ENCODE measurements at places on chromosomes 3 and 15.

DNA sequence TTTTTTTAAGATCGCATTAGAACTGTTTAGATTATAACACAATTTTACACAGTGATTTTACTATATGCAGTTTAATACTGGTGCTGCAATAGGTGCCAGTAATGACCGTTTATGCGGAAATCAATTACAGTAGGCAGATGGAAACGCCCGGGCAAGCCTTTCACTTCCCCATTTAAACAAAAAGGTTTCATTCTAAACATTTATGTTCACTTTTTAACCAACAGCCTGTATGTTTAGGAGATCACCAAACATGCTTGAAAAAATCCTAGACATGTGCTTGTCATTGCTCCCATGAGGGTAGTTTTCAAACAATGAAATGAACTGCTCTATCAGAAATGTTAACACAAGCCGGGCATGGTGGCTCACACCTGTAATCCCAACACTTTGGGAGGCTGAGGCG lies 2.7 kb downstream of the BNIP2 start:
- no peak for DNase-seq

DNA sequence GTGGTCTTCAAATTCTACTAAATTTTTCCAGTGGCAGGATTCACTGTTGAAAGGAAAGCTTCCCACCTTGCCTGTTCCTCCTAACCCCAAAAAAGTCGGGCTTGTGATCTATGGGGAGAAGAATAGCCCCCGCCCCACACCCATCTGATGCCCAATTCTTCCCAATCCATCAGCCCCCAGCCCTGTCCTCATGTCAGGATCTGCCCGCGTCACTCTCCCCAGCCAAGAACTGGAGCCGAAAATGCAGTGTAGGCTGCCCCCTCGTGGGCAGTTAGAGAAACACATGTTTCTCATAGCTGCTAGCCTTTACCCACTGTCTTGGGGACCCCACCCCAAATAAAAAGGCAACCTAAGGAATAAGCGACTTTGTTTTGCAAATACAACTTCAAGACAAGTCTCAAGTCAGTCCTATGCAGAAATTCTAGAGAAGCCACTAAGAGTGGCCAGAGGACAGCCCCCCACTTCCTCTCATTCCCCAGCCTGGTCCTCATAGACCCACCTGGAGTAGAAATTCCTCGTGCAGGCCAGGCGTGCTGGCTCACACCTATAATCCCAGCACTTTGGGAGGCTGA lies 13.0 kb upstream of the CSK start:
- peak; percentile 78 for DNase-seq

DNA sequence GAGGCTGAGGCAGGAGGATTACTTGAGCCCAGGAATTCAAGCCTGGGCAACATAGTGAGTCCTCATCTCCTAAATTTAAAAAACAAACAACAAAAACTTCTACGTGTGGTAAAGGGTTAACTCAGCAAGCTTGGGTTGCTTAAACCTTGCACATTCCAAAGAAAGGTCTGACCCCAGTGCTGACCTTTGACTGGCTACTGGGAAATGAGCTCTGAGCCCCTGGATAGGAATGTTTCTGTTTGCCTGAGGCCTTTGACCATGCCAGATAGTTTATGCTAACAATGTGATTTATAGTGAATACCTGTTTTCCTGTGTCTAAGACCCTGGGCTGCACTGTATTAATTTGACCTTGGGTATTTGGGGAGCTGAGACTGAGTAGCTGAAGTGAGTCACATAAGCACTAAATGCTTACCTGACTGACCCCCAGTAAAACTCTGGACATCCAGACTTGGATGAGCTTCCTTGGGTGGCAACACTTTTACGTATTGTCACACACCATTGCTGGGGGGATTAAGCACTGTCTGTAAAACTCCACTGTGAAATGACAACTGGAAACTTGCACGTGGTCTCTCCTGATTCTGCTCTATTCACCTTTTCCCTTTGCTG lies 20.7 kb downstream of the TCAIM start:
- no peak for DNase-seq

DNA sequence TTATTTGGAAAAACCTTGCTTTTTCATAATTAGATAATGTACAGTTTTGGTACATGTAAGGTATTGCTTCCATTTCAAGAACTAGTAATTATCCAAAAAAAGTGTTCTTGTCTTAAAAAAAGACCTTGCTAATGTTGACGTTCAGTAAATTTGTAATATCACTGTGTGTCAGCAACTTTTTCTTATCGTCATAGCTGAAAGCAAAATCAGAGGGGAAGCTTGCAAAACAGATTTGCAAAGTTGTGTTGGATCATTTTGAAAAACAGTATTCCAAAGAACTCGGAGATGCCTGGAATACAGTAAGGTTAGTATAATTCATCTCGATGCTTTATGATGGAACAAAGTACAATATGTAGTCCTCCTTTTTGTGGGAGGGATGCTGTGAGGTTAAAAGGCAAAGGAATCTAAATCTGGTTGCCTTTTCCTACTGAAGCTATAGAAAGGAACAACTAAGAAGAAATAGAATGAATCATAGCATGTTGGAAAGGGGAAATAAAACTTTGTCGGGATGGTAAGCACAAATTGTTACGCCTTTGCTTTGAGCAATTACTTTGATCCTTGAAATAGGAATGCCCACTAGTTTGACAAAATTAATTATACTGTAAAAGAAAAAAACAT lies 1.5 kb downstream of the NSUN3 start:
- DNase-seq = no peak

GRCh38 chr3:185712337-185712736 lies 112.5 kb downstream of the IGF2BP2 start:
- no peak for DNase-seq

GRCh38 chr15:42986693-42987342 lies 66.2 kb upstream of the TTBK2 start:
- DNase-seq = no peak

GRCh38 chr3:117721866-117722265 lies 1012.3 kb downstream of the TUSC7 start:
- no peak for DNase-seq

- DNase-seq = no peak
Measured at GRCh38 chr3:5423076-5423475, 235.6 kb downstream of the EDEM1 start.

- DNase-seq = no peak
Measured at GRCh38 chr15:88246081-88246480, 10.5 kb downstream of the NTRK3 start.

GRCh38 chr3:74651292-74651691 lies 36.8 kb upstream of the CNTN3 start:
- DNase-seq = no peak

DNA sequence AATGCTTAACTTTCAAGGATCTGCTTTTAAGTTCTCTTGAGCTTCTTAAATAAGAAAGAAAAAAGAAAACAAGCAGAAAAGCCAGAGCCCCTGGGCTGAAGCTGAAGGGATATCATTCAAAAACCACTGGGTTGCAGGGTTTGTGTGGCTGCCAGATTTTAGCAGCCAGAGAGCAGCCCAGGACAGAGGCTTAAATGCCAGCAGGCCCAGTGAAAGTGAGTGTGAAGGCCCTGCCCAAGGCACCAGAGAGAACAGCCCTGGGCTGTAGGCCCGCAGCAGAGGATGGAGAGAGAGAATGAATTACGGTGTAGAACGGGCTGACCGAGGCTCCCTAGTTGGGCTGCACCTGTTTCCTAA lies 106.3 kb upstream of the BOC start:
- no peak for DNase-seq

DNA sequence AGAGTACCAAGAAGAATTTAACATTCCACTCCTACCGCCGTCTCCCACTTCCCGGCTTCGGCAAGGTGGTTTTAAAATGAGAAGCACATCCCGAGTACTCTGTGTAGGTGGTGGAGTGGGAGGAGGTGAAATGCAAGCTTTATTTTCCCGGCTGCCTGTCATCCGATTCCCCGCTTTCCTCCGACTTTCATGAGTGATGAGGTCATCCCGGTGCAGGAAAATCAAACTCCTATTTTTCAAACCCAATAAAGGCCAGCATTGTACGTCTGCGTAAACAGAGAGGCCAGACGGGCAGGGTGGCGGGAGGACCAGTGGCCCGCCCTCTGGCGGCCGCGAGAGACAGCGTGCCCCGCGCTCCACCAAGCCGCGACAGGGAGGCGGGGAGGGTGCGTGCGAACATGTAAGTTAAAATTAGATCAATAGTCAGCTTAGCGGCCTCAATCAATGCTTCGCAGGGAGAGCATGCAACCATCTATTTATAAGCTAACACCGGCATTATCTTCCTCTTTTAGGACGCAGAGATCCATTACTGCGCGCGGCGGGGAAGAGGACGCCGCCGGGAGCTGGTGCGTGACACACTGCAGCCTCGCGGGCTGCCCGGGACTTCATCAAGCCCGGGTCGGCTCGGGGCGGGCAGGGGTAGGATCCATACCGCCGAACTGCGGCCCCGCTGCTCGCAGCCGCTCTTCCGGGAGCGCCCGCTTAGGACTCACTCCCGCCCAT lies 163.3 kb downstream of the CD47 start:
- DNase-seq = peak; percentile 81

DNA sequence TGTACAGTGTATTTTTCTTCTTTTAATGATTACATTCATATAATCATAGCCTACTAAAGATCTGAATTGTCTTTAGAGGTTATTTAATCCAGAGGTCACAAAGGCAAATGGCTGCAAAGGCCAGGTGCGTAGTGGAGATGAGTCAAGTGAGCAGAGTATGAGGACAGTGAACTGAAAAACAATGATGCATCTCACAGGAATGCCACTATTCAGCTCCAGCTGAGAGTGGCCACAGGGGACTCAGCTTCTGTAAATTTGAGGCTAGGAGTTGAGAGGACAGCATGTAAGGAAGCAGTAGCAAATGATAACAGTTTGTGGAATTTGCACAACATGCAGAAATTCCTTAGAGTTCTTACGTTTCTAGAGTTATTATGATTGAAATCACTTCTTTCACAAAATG lies 50.4 kb downstream of the COL6A5 start:
- DNase-seq = no peak

DNA sequence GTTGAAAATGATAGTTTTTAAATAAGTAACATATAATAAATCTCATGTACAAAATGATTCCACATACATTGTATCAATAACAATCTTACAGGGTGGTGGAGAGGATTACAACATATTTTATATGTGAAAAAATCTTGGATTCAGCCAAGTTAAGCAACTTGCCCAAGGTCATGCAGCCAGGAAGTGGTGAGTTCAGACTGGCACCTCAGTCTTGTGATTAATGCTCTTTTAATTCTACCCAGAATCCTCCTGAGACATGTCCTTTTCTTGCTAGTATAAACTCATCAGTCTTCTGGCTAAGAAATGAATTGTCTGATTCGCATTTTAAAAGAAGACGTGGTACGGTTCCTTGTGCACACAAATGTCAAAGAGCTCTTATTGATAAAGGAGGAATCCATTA lies 4.5 kb upstream of the MYRIP start:
- no peak for DNase-seq

- peak; percentile 11 for DNase-seq
Measured at GRCh38 chr3:101184111-101184510, 136.3 kb downstream of the IMPG2 start.

DNA sequence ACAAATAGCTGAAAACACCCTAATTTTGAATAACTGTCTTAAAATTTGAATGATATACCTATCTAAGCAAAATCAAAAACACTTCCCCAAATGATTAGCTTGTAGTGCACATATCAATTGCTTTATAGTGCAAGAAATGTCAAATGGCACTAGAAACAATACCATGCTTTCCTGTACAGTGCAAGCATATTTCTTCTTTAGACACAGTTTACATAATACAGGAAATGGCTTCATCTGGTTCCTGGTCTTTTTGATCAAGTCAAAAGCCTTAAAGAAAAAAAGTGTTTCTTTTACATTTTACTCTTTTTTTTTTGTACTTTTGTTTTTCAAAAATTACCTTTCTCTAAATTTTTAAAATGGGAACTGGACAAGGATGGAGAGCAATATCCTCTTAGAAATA lies 352.1 kb downstream of the MECOM start:
- no peak for DNase-seq

DNA sequence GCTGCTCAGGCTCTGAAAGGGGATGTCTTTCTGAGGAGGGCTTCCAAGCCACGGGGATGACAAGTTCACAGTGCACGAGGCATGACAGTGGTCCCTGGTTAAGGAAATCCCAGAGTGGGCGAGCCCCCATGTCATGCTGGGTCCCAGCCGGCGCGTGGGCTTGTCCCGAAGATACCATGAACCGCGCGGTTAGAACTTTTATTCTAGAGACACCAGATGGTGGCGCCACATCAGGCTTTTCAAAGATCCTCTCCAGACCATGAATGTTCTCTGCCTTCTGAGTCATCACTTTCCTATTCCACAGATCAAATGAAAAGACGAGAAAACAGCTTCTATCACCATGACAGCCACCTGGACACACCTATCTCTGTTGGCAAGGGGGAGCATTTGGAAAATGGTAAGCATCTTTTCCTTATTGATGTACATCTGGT lies 227.8 kb upstream of the LYSMD4 start:
- DNase-seq = no peak

DNA sequence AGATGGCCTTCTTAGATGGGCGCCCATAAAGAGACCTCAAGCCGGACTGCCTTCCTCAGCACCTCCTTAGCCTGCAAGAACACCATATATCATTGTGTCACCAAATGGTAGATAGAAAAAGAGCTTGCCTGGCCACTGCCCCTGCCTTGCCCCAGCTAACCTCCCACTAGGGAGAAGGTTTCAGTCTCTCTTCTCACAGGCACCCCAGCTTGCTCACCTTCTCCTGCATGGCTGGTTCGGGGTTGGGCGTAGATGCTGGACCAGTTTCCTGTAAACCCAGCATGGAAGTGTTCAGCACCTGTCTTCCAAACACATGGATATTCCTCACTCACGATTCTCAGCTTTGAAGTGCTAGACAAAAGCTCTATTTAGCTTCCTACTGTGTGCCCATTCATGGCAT lies 3.3 kb upstream of the SLC22A14 start:
- no peak for DNase-seq

- peak; percentile 95 for DNase-seq
Measured at GRCh38 chr3:170622369-170623159, 36.7 kb upstream of the SLC7A14 start.

- no peak for DNase-seq
Measured at GRCh38 chr3:97389936-97390335, 374.6 kb upstream of the ARL6 start.

DNA sequence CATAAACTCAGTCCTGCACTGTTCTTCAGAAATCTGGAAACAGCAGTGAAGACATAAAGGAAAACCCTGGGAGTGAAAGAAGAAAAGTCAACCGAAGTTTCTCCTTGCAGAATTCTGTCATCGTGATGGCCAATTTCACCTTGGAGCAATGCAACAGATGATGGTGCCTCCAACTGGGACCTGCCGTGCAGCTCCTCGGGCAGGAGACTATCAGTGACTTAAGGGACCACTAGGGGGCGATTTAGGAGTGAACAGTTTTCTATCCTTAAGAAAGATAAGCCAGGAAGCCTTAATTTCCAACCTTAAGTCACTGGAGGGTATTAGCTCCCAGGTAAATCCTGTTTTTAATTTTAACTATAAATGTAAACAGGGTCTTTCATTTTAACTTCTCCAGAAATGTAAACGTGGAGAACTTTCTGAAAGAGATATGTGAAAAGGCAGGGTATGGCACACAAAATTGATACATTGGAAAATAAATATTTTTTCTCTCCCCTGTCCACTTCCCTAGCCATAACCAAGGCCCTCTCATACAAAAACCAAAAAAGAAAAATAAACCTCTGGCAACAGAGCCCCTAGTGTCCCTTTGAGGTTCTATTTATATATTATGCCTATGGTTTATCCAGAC lies 116.3 kb downstream of the PDZRN3 start:
- DNase-seq = peak; percentile 64
